ENCODE measurements at places on chromosomes 12 and 14. TPM values are rescaled to one million over a fixed set of nuclear protein-coding genes. Genes with fewer than 3 reads are reported as not detected.
A peak's percentile ranks its signal among the peaks of the same experiment; 100 is the strongest.

GRCh38 chr14:23045419-23046357, 3.7 kb downstream of the PSMB11 start:
- DNase-seq = no peak
- H3K27me3 ChIP-seq = no peaks in the 10 kb centered on the region
- no peaks in the 10 kb centered on the region for H3K4me1 ChIP-seq
- no peak overlapping the region for H3K4me3 ChIP-seq
- no peak overlapping the region for H3K27ac ChIP-seq

DNA sequence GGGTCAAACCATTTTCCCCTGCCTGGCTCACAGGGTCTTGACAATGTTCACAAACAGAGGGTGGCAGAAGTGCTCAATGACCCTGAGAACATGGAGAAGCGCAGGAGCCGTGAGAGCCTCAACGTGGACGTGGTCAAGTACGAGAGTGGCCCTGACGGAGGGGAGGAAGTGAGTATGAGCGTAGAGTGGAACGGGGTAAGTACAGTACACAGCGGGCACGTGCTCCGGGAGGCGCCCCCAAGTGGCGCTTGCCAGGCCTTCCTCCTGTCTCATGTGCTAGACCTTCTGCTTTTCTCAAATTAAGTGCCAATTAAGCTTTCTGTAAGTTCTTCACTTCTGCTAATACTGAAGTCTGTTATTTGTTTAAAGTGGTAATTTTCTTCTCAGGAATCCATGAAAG, 35.9 kb downstream of the XRCC3 start:
- H3K36me3 ChIP-seq = peaks cover 100% of the 10 kb centered on the region
- DNase-seq = no peak

The LMO3 gene
- 228 TPM for total RNA-seq

- H3K36me3 ChIP-seq = peaks cover 28% of the 10 kb centered on the region
- peak overlapping the region; percentile 67 for H3K27ac ChIP-seq
- no peaks in the 10 kb centered on the region for H3K4me1 ChIP-seq
- H3K27me3 ChIP-seq = no peaks in the 10 kb centered on the region
These were observed 8.1 kb downstream of the LGALS3 start for GRCh38 chr14:55136885-55137786.

The SMOC1 gene
- not detected for total RNA-seq

The DHRS2 gene
- total RNA-seq = not detected

The GPRC5D gene
- not detected for total RNA-seq

DNA sequence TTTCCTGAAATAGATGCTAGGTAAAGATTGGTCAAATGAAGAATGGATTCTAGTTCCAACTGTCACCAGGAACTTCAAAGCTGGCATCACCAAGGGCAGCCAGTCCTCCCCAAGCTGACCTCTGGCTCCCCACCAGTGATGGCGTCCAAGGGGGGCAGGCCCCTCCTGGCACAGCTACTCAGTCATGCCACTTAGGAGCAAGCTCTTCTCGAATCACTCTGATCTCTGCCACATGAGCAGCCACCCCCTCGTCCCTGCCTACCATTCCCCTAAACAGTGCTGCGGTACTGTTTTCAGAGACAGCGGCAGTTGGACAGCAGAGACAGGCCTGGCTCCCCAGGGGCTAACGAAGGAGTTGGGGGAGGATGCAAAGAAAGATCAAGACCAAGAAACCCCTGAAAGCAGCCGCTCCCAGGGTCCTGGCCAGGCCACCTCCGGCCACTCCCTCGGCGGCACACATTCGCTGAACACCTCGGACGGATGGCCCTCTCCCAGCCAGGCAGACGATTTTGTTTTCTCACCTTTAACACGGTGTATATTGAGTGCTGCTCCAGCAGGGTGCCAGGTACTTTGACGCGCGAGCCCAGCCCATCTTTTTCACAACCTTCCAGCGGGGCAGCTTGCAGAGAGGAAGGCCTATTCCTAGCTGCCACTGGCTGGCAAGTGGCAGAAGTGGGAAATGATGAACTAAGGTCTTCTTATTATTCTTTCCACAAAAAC, 47.4 kb downstream of the ARL6IP4 start:
- no peak overlapping the region for H3K4me3 ChIP-seq
- no peaks in the 10 kb centered on the region for H3K4me1 ChIP-seq
- H3K36me3 ChIP-seq = peaks cover 36% of the 10 kb centered on the region

DNA sequence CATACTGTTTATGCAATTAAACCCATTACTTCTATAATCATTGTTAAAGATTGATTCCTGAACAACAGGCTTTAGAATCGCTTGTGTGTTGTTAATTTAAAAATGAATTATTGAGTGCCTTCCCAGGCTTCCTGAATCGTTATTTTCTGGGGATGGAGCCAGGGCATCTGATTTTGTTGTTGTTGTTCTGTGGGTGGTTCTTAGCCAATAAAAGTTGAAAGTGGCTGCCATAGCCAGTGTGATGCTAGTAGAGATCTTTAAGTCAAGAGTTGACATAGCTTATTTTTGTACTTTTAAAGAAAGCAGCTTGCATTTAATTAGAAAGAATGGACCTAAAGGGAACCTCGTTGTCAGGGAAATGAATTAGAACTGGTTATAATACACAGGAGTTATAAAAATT, 6.4 kb downstream of the GOLGA5 start:
- H3K4me1 ChIP-seq = peaks cover 36% of the 10 kb centered on the region
- DNase-seq = no peak
- no peaks in the 10 kb centered on the region for H3K27me3 ChIP-seq
- no peak overlapping the region for H3K4me3 ChIP-seq
- H3K36me3 ChIP-seq = peaks cover 4% of the 10 kb centered on the region

- no peaks in the 10 kb centered on the region for H3K27me3 ChIP-seq
- H3K36me3 ChIP-seq = no peaks in the 10 kb centered on the region
- no peak for DNase-seq
- H3K4me1 ChIP-seq = no peaks in the 10 kb centered on the region
- no peak overlapping the region for H3K27ac ChIP-seq
These were observed 23.8 kb upstream of the PPP2R5C start for GRCh38 chr14:101737414-101738339.

DNA sequence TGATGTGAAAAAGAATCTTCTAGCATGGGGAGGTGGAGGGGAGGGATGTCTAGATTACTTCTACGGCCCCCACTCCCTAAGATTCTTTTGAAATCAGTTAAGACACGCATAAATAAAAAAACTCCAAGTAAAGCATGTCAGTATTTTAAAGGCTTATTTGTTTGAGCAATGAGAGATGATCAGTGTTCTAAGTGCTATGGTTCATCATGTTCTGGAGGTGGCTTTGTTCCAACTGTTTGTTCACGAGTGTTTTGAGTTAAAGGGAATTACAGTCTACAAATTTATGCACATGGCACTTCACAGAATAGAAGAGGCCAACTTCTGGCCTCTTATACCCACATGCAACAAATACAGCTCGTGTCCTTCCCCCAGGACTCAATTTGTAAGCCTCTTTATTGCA, 394.9 kb downstream of the RAD51B start:
- no peak for DNase-seq
- H3K4me3 ChIP-seq = no peak overlapping the region
- no peaks in the 10 kb centered on the region for H3K4me1 ChIP-seq
- H3K27ac ChIP-seq = no peak overlapping the region

GRCh38 chr14:105093431-105094192, 28.4 kb upstream of the GPR132 start:
- peak overlapping the region; percentile 92 for H3K27ac ChIP-seq
- H3K4me1 ChIP-seq = peaks cover 34% of the 10 kb centered on the region
- no peaks in the 10 kb centered on the region for H3K36me3 ChIP-seq
- peak overlapping the region; percentile 60 for H3K4me3 ChIP-seq
- no peaks in the 10 kb centered on the region for H3K27me3 ChIP-seq
- DNase-seq = peak; percentile 87

GRCh38 chr14:103476065-103476464, 46.6 kb downstream of the CKB start:
- H3K27ac ChIP-seq = no peak overlapping the region
- no peak for DNase-seq
- no peaks in the 10 kb centered on the region for H3K4me1 ChIP-seq
- H3K27me3 ChIP-seq = no peaks in the 10 kb centered on the region

GRCh38 chr12:56601503-56601902, 28.6 kb downstream of the BAZ2A start:
- no peak overlapping the region for H3K27ac ChIP-seq
- H3K4me3 ChIP-seq = no peak overlapping the region
- no peak for DNase-seq

DNA sequence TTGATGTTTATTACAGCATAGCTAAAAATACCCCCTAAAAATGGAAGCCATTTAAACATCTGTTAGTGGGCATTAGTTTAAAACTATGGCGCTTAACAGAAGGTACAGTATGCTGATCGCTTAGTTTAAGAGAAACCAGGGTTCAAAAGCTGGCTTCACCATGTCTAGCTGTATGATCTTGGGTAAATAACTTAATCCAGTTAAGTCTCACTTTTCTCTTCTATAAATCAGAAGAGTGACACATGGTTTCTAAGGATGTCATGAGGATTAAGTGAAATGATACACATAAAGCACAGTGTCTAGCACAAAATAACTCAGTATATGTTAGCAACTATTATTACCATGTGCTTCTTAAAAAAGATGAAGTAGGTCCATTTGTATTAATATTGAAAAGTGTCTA, 38.7 kb downstream of the STK38L start:
- H3K36me3 ChIP-seq = no peaks in the 10 kb centered on the region
- H3K27me3 ChIP-seq = no peaks in the 10 kb centered on the region
- no peak for DNase-seq
- no peak overlapping the region for H3K27ac ChIP-seq
- no peak overlapping the region for H3K4me3 ChIP-seq
- no peaks in the 10 kb centered on the region for H3K4me1 ChIP-seq

GRCh38 chr12:102479099-102479885, 1.1 kb downstream of the IGF1 start:
- no peaks in the 10 kb centered on the region for H3K36me3 ChIP-seq
- DNase-seq = no peak
- H3K27me3 ChIP-seq = no peaks in the 10 kb centered on the region
- H3K27ac ChIP-seq = peak overlapping the region; percentile 43
- peaks cover 31% of the 10 kb centered on the region for H3K4me1 ChIP-seq

- no peaks in the 10 kb centered on the region for H3K27me3 ChIP-seq
- no peaks in the 10 kb centered on the region for H3K36me3 ChIP-seq
- no peak overlapping the region for H3K27ac ChIP-seq
- no peak overlapping the region for H3K4me3 ChIP-seq
- no peak for DNase-seq
These were observed 60.8 kb upstream of the EVL start for GRCh38 chr14:100004392-100004791.

DNA sequence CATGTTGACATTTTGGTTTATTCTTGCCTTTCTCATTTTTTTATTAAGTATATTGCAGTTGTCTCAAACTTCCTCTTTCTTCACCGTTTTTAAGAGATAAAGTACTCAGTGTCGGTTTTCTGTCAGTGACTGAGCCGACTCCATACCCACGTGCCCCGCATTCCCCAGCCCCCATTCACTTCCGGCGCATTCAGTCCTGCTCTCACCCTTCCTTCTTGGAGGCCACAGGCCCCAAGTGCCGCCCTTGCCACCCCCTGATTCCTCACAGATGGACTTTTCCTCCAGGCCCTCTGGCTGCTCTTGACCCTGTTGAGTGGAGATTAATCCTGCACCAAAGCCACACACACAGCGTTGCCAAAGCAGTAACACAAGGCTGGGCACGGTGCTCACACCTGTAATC, 19.1 kb upstream of the DNAH10 start:
- no peaks in the 10 kb centered on the region for H3K27me3 ChIP-seq
- no peak overlapping the region for H3K4me3 ChIP-seq
- peaks cover 14% of the 10 kb centered on the region for H3K36me3 ChIP-seq
- H3K4me1 ChIP-seq = no peaks in the 10 kb centered on the region
- DNase-seq = no peak
- no peak overlapping the region for H3K27ac ChIP-seq

DNA sequence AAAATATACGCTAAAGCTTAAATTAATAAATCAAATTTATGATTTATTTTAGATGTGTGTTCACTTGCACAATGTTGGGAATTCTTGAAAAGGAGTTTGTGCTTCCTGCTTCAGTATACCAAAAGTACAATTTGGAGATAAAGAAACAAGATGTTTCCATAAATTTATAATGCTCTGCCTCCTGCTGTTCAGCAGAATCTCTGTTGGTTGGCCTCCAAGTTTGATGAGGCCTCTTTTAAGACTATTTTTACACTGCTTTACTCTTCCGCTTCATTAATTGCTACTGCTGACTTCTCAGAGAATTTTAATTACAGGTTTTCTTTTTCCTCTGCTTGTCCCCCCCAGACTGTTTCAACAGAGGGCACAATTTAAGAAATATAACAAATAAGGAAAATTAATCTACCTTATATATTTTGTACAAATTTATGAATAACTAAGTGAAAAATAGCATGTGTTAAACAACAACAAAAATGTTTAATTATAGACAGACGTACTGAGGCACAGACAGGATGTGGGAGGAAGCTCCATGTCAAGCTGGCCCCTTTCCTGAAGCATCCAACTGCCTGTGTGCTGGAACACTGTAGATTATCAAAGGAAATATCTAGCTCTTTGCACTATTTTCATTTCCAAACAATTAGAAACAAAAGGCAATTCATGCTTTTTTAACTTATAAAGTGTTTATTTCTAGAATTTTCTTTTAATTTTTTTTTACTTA, 83.9 kb downstream of the PIK3C2G start:
- no peak overlapping the region for H3K4me3 ChIP-seq
- no peaks in the 10 kb centered on the region for H3K36me3 ChIP-seq
- no peaks in the 10 kb centered on the region for H3K4me1 ChIP-seq
- H3K27ac ChIP-seq = no peak overlapping the region
- DNase-seq = no peak

DNA sequence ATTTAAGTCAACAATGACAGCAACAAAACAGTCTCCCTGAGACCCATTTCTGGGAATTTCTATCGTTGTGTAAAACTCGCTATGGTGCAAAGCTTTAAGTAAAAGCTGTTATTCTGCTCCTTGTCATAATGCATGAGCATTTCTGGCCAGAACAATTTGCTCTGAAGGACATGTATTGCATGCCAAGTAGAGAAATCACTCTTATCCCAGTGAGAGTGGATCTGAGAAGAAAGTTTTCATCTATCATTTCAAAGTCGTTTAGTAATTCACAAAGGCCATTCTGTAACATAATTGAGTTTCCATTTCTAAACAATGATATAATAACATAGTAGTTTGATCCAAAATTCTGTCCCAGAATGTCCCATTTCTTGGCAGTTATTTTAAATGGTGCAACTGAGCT, 86.6 kb downstream of the TBC1D30 start:
- H3K27me3 ChIP-seq = no peaks in the 10 kb centered on the region
- no peak overlapping the region for H3K4me3 ChIP-seq
- no peaks in the 10 kb centered on the region for H3K36me3 ChIP-seq
- DNase-seq = no peak
- no peaks in the 10 kb centered on the region for H3K4me1 ChIP-seq

DNA sequence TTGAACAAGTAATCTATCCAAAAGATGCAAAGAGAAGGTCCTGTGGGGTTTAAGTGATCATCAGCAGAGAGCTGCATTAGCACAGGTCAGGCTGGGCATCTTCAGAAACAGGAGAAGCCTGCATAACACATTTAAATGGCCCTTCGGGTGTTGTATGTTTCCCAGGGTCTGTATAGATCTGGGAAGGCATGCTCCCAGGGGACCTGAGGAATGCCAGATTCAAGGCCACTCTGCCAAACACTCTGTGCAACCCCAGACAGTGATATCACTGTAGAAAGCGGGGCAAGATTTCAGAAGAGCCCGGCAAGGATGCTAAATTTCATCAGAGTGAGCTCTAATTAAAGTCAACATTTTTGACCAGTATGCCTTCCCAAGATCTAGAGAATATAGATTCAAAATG, 92.9 kb downstream of the ARMH4 start:
- DNase-seq = no peak
- H3K27ac ChIP-seq = no peak overlapping the region
- no peaks in the 10 kb centered on the region for H3K36me3 ChIP-seq

The DDN gene
- total RNA-seq = not detected

- peak overlapping the region; percentile 71 for H3K27ac ChIP-seq
- H3K36me3 ChIP-seq = no peaks in the 10 kb centered on the region
- DNase-seq = no peak
- peaks cover 53% of the 10 kb centered on the region for H3K4me1 ChIP-seq
- no peak overlapping the region for H3K4me3 ChIP-seq
These were observed 444.1 kb downstream of the RAD51B start for GRCh38 chr14:68263563-68264259.

The SERPINA10 gene
- total RNA-seq = not detected

The MYO1H gene
- total RNA-seq = not detected

The LMNTD1 gene
- total RNA-seq = not detected
